ENCODE measurements at places on chromosomes 1 and 21.
A peak's percentile ranks its signal among the peaks of the same experiment; 100 is the strongest.

DNA sequence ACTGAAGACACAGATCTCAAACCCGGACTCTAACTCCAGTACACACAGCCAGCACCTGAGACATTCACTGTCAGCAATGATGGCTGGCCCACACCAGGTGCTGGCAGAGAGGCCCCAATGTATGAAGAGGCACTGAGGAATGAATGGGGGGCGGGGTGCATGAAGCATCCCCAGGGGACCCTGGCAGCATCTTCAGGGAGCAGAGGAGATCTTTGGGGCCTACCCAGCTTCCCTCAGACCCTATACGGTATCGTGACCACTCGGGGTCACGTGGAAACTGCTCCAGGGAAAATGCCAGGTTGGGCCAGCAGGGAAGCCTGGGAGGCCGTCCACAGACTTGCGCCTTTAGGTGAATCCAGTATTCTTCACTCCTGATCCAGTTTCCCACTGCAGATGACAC lies 84.3 kb downstream of the NPHP4 start:
- DNase-seq = no peak

GRCh38 chr1:40862008-40862863 lies at the start of gene CITED4:
TSS of gene CITED4 (minus strand) at chr1:40862363. CDS start at chr1:40862127, 236 bp downstream.
- DNase-seq = peak; percentile 49

GRCh38 chr1:237005674-237006073 lies 1.4 kb upstream of the MT1HL1 start:
- no peak for DNase-seq

- no peak for DNase-seq
These were observed 13.7 kb downstream of the RHEX start for GRCh38 chr1:206066479-206067171.

DNA sequence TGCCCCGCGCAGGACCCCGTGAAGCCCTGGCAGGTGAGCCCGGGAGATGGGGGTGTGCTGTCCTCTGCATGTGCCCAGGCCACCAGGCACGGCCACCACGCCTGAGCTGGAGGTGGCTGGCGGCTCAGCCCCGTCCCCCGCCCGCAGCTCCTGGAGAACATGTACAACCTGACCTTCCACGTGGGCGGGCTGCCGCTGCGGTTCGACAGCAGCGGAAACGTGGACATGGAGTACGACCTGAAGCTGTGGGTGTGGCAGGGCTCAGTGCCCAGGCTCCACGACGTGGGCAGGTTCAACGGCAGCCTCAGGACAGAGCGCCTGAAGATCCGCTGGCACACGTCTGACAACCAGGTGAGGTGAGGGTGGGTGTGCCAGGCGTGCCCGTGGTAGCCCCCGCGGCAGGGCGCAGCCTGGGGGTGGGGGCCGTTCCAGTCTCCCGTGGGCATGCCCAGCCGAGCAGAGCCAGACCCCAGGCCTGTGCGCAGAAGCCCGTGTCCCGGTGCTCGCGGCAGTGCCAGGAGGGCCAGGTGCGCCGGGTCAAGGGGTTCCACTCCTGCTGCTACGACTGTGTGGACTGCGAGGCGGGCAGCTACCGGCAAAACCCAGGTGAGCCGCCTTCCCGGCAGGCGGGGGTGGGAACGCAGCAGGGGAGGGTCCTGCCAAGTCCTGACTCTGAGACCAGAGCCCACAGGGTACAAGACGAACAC lies 1.8 kb downstream of the TAS1R3 start:
- no peak for DNase-seq

DNA sequence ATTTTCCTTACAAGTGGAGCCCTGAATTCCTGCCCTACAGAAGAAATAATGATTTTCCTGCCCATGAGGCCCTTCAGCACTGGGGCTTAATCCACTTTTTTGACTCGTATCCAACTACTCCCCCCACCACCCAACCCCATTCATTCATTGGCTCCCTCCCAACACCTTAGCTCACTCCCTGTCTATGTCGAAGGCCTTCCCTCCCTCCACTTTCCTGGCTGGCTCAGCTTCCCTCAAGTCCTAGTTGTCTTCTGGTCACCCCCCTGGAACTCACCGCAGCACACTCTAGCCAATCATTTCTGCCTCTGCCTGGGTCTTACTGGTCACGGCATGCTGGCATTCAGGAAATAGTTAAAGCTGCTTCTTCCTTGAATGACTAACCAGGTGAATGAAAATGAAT lies 118.9 kb downstream of the PGBD5 start:
- no peak for DNase-seq

DNA sequence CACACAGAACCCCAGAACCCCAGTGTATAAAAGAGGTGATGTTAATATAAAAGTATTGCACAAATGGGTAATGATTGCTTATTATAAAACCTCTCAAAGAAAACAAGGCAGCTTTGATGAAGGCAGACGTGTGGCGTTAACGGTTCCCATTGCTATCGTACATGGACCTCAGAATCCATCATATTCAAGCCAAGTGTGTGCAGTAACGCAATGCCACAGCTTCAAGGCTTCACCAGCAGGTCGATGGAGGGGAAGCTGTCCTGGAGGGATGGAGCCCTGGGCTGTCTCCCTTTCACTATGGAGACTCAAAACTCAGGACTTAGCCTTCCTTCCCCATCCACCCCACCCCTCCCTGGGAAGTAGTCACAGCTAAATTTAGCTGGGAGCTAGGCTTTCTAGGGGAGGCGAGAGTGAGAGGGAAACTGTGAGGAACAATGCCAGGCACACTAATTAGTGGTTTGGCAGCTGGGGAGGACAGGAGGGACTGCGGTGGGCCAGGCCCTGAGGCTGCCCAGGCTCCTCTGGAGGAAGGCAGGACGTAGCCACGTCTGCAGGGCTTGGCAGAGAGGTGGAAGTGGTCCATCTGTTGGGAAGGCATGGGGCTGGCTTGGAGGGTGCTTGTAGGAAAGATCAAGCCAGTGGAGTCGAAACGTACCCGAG lies 121.2 kb downstream of the HMGB4 start:
- no peak for DNase-seq

DNA sequence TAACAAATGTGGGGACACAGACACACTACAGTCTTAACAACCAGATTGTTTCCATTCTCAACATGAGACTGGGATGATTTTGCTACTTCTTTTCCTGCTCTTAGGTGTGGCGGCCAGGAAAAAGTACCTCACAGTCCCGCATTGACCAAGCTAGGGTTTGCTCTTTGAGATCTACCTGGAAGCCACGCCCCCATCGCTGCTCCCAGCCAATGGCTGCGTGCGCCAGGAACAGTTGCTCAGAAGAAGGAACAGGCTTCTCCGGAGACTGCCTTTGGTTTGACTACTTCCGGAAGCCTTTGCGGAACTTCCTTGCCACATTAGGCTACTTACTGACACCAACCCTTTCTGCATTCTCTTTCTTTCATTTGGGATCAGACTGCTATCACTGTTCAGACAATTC lies 44.2 kb upstream of the PLD5 start:
- no peak for DNase-seq

All from NCI-H1417 treated with DMSO at 0.1 percent for 48 hours (cell line).